ENCODE measurements at places on chromosomes 3 and 15.
A peak's percentile ranks its signal among the peaks of the same experiment; 100 is the strongest.

- no peak for DNase-seq
Observed at GRCh38 chr3:99644746-99645145, 6.4 kb downstream of the COL8A1 start.

DNA sequence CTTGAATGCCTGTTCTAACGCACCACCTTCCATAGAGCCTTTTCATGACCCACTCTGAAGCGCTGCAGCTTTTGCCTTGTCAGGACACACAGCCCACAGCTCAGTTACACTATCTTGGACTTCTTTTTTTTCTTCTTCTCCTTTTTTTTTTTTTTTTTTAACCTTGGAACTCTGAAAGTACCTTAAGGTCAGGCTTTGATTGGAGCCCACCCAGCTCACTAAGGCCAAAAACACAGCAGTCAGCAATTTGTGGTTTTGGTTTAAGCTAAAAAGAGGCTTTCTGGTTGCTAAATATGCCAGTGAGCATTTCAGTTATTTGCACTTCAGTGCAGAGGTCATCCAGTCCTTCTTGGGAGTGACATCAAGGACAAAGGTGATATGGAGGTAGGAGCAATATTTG, 1.7 kb downstream of the SLC25A20 start:
- DNase-seq, result no peak

GRCh38 chr3:134600685-134601463, 49.9 kb downstream of the KY start:
- peak; percentile 58 for DNase-seq

DNA sequence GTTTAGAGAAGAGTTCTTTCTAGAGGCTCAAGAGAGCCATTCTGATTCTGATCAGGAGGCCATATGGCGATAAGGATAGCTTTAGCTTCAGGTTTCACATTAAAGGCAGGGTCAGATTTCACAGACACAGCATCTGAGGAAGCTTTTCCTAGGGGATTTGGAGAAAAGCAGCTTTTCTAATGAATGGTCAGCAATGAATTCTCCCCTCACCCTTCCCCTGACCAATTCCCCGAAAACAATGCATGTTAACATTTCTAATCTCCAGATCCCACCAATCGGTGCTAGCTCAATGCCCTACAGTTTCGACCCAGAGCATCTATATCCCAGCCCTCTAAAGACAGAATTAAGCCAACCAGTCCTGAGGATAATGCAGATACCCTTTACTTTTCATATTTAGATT, 9.8 kb downstream of the AGBL1 start:
- no peak for DNase-seq

- DNase-seq, result no peak
Observed at GRCh38 chr3:154129625-154130024, 8.4 kb downstream of the ARHGEF26 start.

DNA sequence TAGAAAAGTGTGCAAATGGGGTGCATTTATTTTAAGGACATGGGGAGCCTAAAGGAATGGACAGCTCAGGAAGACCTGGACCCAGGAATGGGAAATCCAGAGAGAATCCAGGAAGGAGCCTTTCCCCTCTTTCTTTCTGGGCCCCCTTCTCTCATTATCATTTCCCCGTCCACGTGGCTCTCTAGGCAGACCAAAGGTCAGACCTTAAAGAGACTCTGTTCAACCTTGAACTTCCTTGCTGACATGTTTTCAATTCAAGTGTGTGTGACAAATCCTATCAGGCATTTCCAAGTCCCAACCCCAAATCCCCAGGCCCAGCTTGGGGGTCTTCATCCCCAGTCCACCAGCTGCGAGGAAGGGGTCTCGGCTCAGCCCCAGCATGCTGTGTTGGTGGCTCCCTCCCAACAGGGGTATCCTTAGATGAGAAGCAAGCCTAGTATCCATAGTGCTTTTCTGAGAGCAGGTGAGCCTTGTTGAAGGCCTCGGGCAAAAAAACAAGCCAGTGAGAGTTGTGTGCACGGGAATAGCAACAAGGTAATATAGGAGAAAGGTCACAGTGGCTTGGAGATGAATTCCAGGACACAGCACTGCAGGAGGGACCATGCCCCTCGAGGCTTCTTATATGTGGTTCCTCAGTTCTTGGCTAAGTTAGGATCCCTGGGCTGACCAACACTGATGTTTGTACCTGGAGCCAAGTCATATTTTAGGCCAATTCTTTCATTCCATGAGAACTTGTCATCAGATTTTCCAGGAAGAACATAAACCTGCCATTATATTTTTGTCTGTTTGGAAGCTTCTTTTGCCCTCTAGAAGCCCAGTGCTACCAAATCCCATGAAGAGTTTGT, 130.0 kb downstream of the ASB7 start:
- no peak for DNase-seq

GRCh38 chr3:17120115-17120514, 235.4 kb downstream of the PLCL2 start:
- no peak for DNase-seq

DNA sequence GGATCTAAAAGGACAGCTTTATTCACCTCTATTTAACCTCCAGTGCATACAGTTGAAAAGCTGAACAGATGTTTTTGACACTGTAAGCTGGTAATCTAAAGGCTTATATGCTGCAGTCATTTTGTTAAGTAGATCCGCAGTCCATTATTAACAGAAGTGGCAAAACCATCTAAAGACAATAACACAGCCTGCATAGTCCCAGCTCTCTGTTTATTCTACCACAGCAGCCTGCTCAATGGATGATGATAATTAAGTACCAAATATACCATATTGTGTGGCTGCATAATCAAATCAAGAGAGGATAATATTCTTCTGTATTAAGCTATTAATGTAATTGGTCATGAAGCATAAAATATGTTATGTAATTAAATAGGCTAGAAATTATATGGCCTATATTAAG, 207.1 kb downstream of the MEIS2 start:
- DNase-seq, result no peak

GRCh38 chr3:15693355-15693754, 91.8 kb downstream of the BTD start:
- DNase-seq, result no peak

- DNase-seq, result no peak
Observed at GRCh38 chr15:22788004-22788403, 1.6 kb downstream of the NIPA1 start.

- no peak for DNase-seq
Observed at GRCh38 chr3:99418709-99419108, 219.7 kb upstream of the COL8A1 start.

GRCh38 chr3:46062679-46063078, 35.4 kb upstream of the XCR1 start:
- DNase-seq, result no peak

GRCh38 chr15:80609512-80609946, 85.6 kb upstream of the ABHD17C start:
- no peak for DNase-seq

DNA sequence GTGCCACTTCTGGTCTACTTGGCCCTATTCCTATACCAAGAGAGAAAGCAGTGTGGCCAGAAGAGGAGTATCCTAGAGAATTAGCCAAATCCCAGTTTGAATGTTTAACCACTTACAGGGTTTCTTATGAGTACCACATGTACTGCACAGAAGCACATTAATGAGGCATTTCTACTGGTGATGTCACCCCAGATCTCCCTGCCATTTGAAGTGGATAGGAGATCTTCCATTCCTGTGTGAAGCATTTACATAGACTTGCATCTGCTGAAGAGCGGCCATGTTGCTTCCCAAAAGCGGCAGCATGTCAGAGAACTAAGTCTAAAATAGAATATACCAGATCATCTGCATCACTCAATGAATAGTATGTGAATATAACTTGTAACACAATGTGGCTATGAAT, 108.4 kb upstream of the TUSC7 start:
- no peak for DNase-seq

All from erythroblast (primary cell).